ENCODE measurements at places on chromosomes 3 and 15.

- DNase-seq: no peak
These were observed at the start of gene EPM2AIP1 for GRCh38 chr3:36992806-36993325. Gene EPM2AIP1, minus strand, starts transcription at chr3:36993131. Its CDS starts 54 bp downstream, at chr3:36993077.

- DNase-seq: no peak
These were observed 603.7 kb upstream of the ALCAM start for GRCh38 chr3:104763007-104763406.

- DNase-seq: no peak
These were observed 15.7 kb downstream of the VPS18 start for GRCh38 chr15:40909662-40910630.

DNA sequence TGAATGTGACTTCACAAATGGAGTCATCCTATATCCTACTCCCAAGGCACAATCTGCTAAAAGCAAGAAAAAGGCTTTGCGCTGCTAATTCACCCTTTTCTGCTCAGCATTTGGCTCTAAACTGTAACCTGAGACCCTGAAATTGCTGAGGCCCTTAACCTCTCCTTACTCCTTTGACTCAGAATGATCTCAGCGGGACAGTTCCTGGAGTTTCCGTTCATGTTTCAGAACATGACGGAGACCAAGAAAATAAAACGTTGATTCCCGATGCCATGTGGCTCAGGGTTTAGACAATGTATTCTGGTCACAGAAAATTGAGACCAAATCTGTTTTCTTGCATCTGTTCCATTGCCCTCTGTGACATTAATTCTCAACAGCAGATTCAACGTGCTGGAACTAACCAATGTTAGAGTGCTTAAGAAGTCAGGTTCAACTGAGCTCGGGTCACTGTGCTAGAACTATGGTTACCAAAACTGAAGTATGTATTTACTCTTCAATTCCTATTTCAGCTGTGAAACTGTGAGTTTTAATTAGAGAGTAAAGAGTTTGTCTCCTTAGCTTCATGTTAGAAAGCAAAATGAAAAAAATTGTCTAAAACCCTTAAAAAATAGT is 45.4 kb upstream of the TMC3 start:
- DNase-seq: no peak

- DNase-seq: no peak
These were observed 142.9 kb upstream of the BFSP2 start for GRCh38 chr3:133256787-133257483.

DNA sequence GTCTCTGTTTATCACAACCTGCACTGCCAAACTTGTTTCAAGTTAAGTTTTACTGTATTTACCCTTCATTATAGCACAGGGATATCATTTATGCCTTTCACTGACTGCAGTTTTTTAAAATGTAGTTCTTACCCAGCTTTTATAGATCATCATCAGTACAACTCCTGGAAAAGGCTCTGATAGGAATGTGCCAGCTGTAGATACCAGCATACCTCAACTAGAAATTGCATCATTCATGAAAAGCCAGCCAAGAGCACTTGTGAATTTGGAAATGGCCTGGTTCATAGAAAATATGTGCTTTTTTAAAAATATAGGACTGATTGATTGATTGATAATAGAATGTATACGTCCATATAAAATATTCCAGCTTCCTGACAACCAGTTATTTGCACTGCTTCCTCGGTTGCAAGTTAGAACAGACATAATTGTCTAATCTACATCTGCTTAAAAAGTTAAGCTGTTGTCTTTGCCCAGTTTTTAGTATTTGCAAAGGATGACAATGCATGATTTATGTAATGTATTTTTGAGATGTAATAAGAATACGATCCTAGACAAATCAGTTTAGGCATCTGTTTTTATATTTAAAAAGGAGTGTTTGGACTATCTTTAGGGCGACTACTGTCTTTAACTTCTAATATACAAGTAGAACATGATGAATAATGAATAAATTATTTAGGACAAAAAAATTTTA is 58.5 kb downstream of the DCUN1D1 start:
- DNase-seq: no peak

- DNase-seq: no peak
These were observed 24.5 kb downstream of the DRD3 start for GRCh38 chr3:114154321-114154821.

DNA sequence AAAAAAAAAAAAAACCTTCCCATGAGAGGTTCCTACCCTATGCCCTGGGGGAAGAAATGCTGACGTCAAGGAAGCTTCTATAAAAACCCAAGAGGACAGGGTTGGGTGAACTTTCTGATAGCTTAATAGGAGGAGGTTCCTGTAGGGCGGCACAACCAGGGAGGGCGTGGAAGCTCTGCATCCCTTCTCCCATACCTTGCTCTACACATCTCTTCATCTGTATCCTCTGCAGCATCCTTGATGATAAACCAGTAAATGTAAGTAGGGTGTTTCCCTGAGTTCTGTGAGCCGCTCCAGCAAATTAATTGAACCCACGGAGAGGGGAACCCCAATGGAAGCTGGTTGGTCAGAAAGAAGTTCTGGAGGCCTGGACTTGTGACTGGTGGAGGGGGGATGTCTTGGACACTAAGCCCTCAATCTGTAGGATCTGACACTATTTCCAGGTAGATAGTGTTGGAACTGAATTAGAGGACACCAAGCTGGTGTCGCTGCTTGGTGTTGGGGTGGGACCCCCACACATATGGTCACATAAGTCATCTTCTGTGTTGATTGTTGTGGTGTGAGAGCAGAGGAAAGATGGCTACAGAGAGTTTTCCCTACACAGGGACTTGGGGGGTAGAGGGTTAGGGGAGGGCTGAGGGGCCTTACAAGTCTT is 91.5 kb downstream of the ST6GAL1 start:
- no peak for DNase-seq
